ENCODE measurements at places on chromosomes 1 and 21.

- DNase-seq, result no peak
Measured at GRCh38 chr1:170590921-170591705, 59.1 kb downstream of the GORAB start.

DNA sequence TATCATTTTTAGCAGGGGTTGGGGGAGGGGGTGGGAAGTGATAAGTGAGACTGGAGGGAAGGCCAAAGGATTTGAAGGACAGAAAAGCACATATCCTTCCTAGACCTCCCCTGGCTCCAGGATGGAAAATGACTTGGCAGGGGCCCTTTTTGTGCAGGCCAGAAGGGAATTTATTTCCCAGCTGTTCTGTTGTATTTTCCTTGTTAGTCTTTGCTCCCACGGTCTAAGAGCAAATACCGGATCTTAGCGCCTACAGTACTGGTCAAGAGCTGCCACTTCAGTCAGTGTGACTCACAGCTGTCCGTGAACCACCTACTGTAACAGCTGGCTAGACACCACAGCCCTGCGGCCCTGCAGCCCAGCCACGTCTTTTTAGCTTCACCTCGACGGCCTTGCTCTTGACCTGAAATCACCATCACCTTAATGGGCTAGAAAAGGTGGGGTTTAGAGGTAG, 51.0 kb upstream of the ERRFI1 start:
- DNase-seq, result peak; percentile 94

DNA sequence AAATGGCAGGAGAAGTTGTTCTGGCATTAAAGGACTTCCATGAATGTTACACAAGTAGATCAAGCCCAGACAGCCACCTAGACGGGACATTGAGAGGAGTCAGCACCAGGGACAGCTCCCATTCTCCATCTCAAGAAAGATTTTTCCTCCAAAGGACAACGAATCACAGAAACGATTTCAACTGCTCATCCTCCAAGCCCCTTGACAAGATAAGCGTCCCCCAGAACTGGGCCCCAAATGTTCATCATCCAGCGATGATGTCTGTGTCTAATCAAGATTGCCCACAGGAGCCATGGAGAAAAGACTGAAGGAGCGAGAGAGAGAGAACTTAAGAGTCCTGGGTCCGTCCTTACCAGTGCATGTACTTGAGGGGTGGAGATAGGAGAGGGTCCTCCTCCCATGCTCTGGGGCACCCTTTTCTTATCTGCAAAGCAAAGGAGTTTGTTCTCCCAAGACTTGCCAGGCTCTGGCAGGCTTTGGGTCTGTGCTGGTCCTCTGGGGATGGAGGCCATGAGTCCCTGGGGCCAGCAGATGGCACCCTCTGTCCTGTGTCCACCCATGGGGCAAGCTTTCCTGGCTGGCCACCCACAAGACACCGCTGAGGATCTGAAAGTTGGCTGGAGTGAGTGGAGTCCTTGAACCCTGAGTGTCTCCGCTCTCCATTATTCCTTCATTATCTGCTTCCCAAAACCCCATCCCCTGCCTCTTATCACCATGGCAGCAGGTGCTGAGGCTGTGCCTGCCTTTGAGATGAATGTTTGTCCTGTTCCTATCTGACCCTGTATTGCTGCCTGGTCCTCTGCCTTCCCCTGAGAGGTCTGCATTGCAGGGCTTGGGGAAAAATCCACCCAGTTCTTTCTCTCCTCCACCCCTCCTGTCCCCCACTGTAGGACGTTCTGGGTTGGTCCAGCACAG, 164.6 kb downstream of the ACTL8 start:
- DNase-seq, result peak; percentile 8

- no peak for DNase-seq
Measured at GRCh38 chr1:38527373-38527966, 332.1 kb downstream of the RRAGC start.

DNA sequence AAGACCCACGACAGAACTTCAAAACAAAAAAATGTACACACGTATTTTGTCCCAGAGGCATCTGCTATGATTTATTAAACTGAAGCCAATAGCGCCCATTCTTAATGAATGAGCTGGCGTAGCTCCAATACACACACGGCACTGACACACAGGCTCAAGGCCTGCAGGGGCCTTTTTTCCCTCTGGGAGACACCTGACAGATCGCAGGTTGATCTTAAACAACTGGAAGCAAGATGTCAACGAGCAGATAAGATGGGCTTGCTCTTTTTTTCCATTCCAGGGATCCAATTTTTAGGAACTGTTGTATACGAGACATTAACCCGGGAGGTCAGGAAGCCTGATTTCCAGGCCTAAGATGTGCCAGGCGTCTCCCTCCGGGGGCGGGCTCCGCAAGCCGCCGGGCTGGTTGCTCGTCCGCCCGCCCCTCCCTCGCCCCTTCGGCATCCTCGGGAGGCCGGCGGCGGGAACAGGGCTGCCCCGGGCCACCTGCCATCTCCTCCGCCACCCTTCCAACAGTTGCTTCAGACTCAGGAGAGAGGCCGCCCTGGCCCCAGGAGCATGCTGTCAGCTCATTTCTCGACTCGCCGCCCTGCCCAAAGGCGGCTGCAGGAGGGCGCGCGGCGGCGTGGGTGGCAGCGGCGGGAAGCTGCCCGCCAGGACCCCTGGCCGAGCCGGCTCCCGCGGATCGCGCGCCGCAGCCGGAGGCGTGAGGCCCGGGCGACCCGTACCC, 735 bp downstream of the TTC13 start:
- no peak for DNase-seq

GRCh38 chr1:236064674-236065508, at the start of gene NID1:
TSS of gene NID1 (minus strand) at chr1:236065090. CDS start at chr1:236065079, 11 bp downstream.
- DNase-seq, result no peak

DNA sequence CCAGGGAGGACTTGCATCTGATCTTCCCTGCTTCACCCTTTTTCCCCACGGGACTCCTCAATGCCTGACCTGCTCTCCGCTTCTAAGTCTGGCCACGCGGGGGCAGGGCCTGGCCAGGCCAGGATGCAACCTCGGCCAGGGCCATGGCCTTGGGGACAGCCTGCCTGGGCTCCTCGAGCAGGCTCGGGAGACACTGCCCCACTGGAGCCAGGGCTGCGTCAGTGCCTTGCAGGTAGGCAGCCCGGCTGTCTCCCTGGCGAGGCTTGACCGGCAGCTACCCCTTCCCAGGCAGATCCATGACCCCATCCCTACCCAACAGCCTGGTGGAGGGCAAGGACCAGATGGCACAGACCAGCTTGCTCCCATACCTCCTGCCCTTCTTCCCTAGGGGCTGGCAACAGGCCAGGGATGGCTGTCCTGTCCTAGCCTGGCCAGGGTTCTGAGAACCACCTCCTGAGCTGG, 2.7 kb upstream of the PRDM16 start:
- DNase-seq, result no peak
